ENCODE measurements at places on chromosomes 2 and 18.

- no peak for DNase-seq
Observed at GRCh38 chr18:22213333-22213973, 44.1 kb downstream of the GATA6 start.

DNA sequence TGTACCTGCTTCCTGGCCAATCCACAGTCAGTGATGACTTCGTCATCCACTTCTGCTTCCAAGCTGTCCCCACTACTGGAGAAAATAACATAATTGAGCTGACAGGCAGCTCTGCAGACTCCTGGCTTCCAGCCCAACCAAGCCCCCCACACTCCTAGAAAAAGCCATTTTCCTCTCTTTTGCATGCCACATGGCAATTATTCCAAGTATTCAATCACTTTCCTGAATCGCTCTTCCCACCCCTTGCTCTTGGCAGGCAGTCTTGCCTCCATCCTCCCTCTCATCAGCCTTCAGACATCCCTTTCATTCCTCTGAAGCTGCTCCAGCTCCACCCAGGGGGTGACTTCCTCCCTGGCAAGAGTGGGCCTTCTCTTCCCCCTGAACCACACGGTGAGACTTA, 14.3 kb upstream of the ST8SIA5 start:
- DNase-seq = no peak

- no peak for DNase-seq
Observed at GRCh38 chr2:26651799-26652198, 10.6 kb upstream of the CIB4 start.

DNA sequence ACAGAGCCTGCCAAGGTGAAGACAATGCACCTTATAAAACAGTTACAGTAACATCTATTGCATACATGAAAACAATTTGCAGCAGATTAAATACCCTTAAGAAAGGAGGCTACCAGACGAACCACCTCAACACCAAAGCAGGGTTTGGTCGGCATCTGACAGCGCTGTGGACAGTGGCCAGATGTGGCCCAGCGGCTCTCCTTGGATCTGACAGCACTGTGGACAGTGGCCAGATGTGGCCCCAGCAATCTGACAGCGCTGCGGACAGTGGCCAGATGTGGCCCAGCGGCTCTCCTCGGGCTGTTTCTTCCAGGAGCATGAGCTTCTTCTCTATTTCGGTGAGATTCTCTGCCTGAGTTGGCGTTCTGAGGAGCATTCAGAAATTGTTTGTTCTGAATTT, 211.6 kb downstream of the ANKRD30B start:
- DNase-seq = no peak

GRCh38 chr2:99756059-99756458, 266.2 kb upstream of the REV1 start:
- peak; percentile 64 for DNase-seq

DNA sequence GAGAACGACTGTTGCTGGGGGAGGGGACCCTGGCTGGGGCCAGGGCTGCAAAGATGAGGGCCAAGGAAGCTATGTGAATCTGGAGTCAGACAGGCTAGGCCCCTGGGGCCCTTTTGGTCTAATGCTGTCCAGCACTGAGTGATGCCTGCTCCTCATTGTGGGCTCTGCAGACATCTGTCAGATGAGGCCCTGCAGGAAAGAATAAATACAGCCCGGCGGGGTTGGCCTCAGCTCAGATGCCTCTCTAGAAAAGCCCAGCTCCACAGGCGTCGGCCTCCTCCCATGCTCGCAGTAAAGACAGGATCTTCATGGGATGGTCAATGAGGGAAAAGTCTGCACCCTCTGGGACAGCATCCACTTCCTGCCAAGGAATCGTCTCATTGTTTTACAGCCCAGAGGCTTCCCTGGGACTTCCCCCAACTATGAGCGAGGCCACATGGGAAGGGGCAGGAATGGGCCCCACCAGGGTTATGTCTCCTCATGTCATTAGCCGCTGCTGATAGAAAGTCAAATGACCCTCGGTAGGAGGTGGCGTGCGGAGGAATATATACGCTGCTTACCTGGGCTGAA, 125.8 kb upstream of the GLI2 start:
- no peak for DNase-seq

DNA sequence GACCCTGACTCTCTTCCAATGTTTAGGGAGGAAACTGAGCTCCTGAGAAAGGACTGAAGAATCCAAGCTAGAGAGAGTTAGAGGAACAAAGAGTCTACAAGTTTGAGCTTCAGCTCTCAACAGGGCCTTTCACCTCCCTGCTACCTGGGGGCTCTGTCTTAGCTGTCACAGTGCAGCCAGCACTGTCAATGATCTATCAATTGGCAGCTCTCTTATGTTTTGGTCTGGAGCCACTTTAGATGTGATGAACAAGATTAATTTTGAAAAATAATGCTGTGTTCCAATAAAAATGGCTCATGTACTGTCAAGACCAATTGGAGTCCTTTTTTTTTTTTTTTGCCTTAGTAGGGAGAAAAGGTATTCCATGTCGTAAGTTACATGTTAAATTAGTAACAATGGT, 215.8 kb upstream of the TRIB2 start:
- DNase-seq = no peak

- DNase-seq = no peak
Observed at GRCh38 chr2:15511686-15512085, 49.4 kb downstream of the NBAS start.

DNA sequence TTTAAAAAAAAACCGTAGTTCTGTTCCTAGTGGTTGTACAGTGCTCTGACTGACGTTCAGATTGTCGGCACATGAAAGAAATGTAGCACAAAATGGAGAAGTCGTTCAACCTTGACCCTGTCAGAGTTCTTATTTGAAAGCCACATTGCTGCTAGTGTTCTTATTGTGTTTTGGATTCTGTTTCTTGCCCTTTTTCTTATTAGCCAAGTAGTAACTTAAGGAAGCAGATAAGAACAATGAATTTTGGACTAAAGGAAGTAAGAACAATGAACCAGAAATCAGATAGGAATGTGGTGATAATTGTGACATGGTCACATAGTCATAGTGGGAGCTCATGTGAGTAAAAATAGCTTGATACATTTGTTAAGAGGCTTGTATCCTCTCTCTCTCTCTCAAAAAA, 45.9 kb downstream of the RPIA start:
- no peak for DNase-seq

DNA sequence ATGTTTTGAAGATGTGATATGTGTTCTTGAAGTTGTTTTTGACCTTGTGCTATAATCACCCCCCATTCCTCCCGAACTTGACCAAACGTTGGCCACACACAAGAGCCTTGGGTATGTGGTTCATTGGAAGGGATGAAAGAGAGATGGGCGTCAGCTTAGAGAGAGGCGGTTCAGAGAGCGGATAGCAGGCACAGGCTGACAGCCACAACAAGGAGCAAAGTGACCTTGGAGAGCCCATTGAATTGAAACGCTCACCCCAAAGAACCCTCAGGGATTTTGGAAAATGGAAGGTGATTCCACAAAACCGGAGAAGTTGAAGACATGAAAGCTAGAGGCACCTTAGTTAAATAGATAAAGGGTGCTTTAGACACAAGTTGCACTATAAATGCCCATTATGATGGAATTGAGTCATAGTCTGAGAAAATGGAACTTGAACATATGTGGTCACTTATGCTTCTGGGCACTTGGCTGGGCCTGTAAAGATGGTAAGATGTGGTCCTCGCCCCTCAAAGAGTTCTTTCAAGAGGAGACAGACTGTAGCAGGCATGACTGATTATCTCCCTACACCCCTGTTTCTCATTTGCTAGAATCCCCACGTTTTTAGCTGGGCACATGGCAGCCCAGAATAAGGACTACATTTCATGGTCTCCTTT, 188.5 kb upstream of the HAAO start:
- no peak for DNase-seq

- no peak for DNase-seq
Observed at GRCh38 chr18:32802591-32803451, 30.0 kb upstream of the KLHL14 start.

DNA sequence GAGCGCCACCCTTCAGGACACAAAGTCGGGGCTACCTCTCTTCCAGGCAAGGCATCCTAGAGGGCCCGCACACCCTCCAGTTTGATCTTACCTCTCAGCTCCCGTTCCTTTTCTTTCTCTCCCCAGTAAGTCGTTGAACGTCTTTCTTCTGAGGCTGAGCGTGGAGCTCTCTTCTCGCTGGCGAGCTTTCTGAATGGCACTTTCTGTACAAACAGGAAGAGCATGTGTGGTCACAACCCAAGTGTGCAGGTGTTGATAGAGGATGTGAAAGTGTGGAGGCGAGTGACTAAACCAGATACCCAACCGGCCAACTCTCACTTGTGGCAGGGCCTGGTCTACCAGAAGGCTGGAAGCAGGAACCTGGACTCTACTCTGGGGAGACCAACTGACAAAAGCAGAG, at the start of gene AFF3:
Gene AFF3, minus strand, starts transcription at position 198 of the 400 bp plus-strand sequence. CDS start 38,136 bp downstream, outside the sequence.
- no peak for DNase-seq

DNA sequence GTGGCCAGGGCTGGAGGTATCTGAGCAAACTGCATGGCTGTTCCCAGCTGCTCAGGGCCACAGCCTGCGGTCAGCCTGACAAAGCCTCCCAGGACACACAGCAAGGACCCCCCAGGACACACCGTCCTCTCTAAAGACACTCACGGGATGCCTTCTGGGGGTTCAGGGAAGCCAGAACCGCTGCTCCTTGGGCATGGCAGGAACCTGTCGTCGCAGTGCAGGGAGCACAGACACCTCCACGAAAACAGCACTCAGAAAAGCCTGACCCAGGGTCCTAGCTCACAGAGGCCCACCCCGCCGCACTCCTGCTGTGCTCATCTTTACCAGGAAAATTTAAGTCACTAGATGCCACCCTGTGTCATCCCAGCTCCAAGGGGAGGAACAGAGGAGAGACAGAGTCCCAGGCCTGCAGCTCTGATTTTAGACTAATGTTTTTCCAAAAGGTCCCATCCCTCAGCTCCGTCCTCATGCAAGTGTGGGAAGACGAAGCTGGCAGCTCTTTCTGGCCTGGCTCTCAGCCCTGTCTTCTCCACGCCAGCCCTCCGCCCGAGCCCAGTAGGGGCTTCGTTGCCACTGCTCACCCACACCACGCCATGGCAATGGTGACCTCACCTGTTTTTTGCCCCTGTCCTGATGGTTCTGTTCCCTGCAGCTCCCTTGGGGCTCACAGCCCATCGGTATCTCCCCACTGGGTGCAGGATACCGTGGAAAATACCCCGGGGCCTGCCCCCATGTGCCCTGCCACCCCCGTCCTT, 23.9 kb upstream of the SLC66A3 start:
- DNase-seq = no peak

- DNase-seq = no peak
Observed at GRCh38 chr2:88554189-88554588, 73.1 kb downstream of the EIF2AK3 start.

GRCh38 chr2:6924101-6924923, 7.1 kb downstream of the RNF144A start:
- DNase-seq = no peak

- DNase-seq = no peak
Observed at GRCh38 chr2:212505586-212505985, 33.0 kb downstream of the ERBB4 start.

GRCh38 chr2:38533180-38533579, 69.5 kb downstream of the HNRNPLL start:
- DNase-seq = no peak

GRCh38 chr2:51650769-51651168, 618.8 kb upstream of the NRXN1 start:
- DNase-seq = no peak

GRCh38 chr2:241816431-241817121, 7.6 kb downstream of the NEU4 start:
- no peak for DNase-seq

- peak; percentile 42 for DNase-seq
Observed at GRCh38 chr2:105114551-105114950, 76.7 kb downstream of the MRPS9 start.

- no peak for DNase-seq
Observed at GRCh38 chr2:127643439-127644065, 2.4 kb upstream of the GPR17 start.

- DNase-seq = no peak
Observed at GRCh38 chr2:119723186-119723585, 36.5 kb upstream of the PTPN4 start.

- DNase-seq = no peak
Observed at GRCh38 chr2:241967467-241968144, 98.1 kb downstream of the RTP5 start.

DNA sequence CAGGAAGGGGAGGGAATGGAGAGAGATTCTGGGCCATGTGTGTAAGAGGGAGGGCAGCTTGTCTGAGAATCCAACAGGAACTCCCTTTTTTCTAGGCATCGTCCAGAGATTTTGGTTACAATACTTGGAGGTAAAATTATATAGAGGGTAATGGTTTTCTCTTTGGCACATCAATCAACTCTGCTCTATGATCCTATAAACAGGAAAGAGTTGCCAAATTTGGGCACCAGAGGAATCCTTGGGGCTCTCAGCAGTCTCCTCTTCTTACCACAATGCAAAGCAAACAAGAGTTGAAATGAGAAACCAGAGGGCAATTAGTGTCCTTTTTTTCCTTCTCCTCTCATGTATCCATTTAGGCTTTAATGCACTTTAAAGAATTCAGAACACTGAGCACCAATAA, 243.4 kb downstream of the SLC8A1 start:
- DNase-seq = no peak

DNA sequence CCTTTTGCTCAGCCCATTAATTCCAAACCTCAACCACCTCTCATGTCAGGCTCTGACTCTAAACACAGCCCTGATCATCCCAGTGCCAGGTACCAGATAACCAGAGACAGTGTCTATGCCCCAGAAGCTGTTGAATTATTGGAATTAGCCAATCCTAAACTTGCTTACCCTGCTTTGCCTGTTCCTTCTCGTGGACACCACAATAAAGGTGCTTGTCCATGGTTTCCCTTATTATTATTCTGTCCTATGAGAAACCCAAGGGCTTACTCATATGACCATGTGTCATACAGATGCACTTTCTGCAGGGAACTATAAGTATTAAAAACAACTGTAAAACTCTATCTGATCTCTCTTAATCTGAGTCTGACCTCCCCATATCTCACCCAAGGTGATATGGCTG, 2193.8 kb upstream of the PIK3C3 start:
- no peak for DNase-seq

- no peak for DNase-seq
Observed at GRCh38 chr2:10091182-10091888, 11.1 kb upstream of the CYS1 start.

GRCh38 chr2:113156278-113157117, 17.3 kb upstream of the PSD4 start:
- DNase-seq = no peak

GRCh38 chr2:119730671-119731177, 29.0 kb upstream of the PTPN4 start:
- DNase-seq = no peak

DNA sequence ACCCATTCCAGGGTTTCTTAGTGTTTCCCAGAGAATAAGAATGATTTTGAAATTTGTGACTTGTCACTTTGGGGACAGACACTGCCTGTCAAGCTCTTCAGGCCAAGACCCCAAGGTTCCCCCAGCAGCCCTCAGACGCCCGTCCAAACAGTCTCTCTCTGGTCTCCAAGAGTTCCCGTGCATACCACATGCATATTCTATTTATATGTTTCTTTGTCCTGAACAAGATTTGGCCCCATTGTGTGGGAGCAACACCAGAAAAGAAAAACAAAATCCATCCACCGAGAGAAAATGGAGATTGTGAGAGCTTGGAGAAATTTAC, 52.2 kb upstream of the CTAGE1 start:
- no peak for DNase-seq

All from AML-193 (cell line).